Caudate nucleus (tissue), 63 donors: ENCODE measurements at places on chromosomes 3 and 15.

- DNase-seq: no peak
Measured at GRCh38 chr3:131730581-131730980, 227.8 kb upstream of the MRPL3 start.

DNA sequence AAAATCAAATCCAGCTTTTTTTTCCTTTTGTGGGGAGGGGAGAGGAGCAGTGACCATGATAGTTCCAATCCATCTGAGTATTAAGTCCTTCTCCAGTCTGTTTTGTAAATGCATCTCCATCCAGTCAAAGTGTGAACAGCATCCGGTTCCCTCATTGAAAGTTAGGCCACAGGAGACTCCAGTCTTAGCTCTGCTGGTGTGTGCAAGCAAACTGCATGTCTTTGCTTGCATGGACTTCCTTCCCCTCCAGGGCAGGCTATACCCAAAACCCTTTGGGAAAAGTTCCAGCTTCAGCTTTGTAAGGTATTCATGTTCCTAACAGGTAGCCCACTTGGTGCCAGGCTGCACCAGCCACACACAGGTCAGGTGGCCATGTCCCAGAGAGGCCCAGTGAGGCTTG, 3.1 kb upstream of the MAN2C1 start:
- no peak for DNase-seq

- DNase-seq: no peak
Measured at GRCh38 chr3:37580237-37580636, 281.4 kb upstream of the CTDSPL start.

GRCh38 chr3:119170821-119171220, 2.6 kb upstream of the UPK1B start:
- DNase-seq: no peak

DNA sequence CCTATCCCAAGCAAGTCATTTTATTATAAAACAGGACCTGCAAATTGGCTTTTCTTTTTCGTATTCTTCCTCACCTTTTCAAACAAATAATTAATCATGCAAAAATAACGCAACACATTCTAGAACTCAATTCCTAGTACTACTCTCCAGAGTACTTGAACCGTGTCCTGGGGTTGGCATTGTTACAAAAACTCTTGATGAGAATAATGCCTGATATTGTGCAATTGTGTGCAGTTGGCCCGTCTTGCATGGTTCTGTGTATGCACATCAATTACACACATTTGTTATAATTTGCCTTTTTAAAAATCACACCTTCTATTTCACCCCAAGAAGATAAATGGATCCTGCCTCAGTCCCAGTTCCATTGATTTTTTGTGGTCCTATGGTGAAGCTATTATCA, 205.4 kb downstream of the EPHB1 start:
- DNase-seq: no peak

GRCh38 chr15:39641191-39641889, 60.5 kb downstream of the THBS1 start:
- DNase-seq: no peak

DNA sequence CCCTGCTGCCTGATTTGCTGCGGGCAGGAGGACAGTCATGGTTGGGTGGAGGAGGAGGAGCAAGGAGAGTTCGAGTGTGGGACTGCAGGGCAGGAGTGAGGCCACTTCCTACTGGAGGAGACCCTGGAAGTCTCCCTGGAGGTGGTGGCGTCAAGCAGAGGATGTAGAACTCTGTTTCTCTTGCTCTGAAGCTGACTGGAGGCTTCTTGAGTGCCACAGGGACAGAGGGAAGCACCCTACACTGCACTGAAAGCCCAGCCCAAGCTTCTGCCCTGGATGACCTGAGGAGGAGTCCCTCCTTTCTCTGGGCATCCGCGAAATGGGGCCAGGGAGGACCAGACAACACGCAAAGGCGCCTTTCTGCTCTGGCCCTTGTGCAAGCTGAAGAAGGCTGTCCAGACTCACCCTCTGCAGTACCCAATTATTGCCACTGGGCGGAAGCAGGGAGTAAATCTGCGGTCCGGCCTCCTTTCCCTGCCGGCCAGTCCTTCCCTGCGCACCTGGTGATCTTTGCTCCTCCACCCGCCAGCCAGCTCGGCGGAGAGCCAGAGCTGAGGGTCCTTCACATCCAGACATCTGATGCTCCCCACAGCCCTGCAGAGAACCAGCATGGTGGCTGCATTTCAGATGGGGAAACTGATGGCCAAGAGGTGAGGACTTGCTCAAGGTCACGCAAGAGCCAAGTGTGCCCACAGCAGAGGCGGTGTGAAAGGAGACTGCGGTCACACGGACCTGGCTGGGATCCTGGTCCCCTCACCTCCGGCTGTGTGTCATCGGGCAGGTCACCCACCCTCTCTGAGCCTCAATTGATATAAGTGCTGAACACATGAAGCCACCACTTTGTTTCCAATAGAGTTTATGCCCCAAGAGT, 207.1 kb downstream of the TBC1D2B start:
- no peak for DNase-seq

DNA sequence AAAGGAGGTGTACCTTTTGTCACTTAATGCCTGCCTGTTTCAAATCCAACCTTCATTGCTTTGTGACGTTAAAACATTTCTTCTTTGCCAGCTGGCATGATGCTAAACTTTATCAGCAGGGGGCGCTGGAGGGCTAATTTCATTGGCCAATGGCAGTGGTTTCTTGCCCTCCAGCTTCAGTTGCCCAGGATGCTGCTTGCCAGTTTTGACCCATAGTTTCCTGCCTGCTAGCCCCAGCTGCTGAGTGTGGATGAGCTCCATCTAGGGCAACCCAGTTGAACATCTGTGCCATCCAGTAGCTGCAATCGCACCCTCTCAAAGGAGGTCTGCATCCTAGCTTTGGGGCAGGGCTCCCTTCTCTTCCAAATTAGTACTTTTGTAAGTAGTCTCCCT, 22.1 kb downstream of the ACKR2 start:
- DNase-seq: peak; percentile 53

DNA sequence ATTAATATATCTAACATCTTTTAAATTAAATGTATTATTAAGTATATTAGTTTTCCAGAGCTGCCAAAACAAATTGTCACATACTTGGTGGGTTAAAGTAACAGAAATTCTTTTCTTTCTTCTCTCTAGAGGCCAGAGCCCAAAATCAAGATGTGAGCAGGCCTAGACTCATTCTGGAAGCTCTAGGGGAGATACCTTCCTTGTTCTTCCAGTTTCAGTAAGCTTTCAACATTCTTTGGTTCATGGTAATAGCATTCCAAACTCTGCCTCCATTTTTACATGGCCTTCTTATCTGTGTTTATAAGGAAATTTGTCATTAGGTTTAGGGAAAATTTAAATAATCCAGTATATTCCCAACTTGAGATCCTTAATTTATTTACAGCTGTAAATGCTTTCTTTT, 1054.6 kb upstream of the GBE1 start:
- DNase-seq: no peak

GRCh38 chr3:131077904-131078303, 51.2 kb downstream of the NEK11 start:
- no peak for DNase-seq

GRCh38 chr3:46922871-46923558, 45.5 kb downstream of the PTH1R start:
- no peak for DNase-seq

GRCh38 chr3:98513091-98513511, 9.6 kb downstream of the CLDND1 start:
- peak; percentile 24 for DNase-seq

- DNase-seq: no peak
Measured at GRCh38 chr15:68678746-68679145, 100.0 kb downstream of the CORO2B start.

DNA sequence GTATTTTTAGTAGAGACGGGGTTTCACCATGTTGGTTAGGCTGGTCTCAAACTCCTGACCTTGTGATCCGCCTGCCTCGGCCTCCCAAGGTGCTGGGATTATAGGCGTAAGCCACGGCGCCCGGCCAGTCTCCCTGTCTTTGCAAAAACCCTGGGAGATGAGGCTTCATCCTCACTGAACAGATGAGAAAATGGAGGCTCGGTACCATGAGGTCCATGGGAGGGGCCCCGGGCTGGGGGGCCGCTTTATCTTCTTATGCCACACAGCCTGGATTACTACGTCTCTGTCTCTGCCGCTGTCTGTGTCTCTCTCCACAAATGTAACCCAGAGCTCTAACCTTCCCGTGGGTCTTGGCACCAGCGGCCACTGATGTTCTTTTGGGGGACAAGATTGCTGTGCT, 39.1 kb downstream of the ABTB1 start:
- DNase-seq: no peak

GRCh38 chr15:48467801-48468200, 136.6 kb downstream of the DUT start:
- DNase-seq: no peak
